Activated CD4-positive, CD25-positive, alpha-beta regulatory T cell (primary cell): ENCODE measurements at places on chromosomes 12 and 14.

GRCh38 chr12:129096968-129097367 lies 243.7 kb downstream of the GLT1D1 start:
- DNase-seq: no peak

- DNase-seq: no peak
Measured at GRCh38 chr12:91406920-91407341, 224.3 kb upstream of the DCN start.

DNA sequence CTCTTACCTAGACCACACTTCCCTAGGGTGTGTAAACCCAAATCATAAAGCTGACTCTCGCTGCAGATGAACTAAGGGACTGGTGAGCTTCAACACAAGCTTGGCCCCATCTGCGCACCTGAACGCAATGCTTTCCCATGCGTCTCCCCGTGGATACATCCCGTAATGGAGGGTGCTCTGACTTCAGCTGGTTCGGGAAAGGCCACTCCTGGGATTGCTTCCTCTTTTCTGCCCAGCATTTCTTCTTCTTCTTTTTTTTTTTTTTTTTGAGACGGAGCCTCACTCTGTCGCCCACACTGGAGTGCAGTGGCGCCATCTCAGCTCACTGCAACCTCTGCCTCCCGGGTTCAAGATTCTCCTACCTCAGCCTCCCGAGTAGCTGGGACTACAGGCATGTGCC lies 27.7 kb upstream of the ETFBKMT start:
- no peak for DNase-seq

DNA sequence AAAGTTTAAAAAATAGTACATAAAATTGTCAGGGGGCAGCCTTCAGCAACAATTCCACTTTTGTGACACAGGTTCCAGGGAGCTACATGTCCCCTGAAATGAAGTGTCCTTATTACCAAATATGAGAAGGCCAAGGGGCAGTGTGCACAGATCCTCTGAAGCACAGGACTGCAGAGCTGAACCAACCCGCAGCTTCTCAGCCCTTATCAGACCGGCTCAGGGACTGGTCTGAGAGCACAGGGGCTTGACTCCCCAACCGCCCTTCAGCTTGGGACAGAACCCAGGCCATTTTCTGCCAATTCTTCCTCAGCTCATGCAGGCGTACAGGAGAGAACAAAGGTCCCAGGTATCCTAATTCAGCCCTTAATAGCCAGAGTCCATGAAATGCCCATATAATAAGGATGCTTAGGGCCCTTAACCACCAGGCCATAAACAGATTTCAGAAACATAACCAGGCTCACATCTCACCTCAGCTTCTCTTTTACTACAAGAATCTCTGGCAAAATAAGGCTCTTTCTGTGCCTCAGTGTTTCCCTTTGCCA lies 221.3 kb downstream of the ANO2 start:
- DNase-seq: no peak

- no peak for DNase-seq
Measured at GRCh38 chr14:96052541-96053247, 13.5 kb downstream of the C14orf132 start.

DNA sequence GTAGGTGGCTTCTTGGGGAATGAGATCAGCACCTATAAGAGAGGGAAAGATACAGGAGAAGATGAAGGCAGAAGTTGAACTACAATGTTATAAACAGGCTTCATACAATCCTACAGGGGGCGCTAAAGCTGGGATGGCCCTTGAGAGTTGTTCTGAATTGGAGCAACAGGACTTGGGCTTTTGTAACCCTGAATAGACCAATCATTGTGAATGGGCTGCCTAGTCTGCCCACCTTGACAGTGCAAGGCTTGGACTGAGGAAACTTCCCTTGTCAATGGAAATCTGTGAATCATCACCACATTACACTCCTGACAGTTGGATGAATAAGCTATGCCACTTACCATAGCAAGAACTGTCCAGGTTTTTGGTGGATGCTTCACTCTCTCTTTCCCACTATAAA lies 306.1 kb downstream of the KCNC2 start:
- DNase-seq: no peak

- no peak for DNase-seq
Measured at GRCh38 chr14:100071545-100071944, 6.3 kb downstream of the EVL start.

DNA sequence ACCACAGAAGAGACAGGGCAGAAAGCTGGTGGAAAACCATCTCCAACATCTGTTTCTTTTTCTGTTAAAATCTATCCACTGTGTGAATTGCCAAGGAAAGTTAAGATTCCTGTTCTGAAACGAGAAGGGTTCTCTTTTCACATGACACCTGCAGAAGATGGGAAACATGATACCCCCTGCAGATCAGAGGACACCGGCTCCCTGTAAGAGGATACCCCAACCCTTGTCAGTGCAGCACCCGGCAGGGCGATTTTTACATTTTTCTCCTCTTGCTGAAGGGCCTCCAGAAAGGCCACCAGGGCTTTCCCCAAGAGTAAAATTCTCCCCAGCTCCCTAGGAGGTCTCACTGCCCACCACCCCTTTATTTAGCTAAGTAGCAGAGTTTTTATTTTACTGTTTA lies 48.2 kb downstream of the DPF3 start:
- no peak for DNase-seq
